ENCODE measurements at places on chromosomes 4 and X.

- no peak for DNase-seq
These were observed 122.6 kb upstream of the PLAC1 start for GRCh38 chrX:134780908-134781307.

- no peak for DNase-seq
These were observed 139.2 kb upstream of the AADAT start for GRCh38 chr4:170229006-170229405.

GRCh38 chr4:162392946-162393345 is 229.1 kb upstream of the FSTL5 start:
- no peak for DNase-seq

- DNase-seq: no peak
These were observed 52.7 kb upstream of the ZCCHC13 start for GRCh38 chrX:74251006-74251930.

DNA sequence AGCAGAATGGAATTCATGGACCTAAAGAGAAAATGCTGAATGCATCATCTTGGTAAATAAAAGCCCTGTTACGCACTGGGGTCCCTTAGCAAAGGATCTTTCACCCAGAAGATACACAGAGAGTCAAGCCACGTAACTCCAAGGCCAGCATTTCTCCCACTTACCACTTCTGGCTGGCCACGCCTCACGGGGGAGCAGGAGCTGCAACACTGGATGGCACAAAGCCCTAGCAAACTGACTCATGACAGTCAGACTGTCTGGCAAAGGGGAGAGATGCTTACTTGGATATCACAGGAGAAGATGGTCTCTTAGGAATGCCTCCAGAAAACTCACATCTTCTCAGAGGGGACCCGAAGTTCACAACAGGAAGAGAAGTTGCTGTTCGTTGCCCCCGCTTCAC is 51.4 kb upstream of the BCLAF3 start:
- DNase-seq: no peak

DNA sequence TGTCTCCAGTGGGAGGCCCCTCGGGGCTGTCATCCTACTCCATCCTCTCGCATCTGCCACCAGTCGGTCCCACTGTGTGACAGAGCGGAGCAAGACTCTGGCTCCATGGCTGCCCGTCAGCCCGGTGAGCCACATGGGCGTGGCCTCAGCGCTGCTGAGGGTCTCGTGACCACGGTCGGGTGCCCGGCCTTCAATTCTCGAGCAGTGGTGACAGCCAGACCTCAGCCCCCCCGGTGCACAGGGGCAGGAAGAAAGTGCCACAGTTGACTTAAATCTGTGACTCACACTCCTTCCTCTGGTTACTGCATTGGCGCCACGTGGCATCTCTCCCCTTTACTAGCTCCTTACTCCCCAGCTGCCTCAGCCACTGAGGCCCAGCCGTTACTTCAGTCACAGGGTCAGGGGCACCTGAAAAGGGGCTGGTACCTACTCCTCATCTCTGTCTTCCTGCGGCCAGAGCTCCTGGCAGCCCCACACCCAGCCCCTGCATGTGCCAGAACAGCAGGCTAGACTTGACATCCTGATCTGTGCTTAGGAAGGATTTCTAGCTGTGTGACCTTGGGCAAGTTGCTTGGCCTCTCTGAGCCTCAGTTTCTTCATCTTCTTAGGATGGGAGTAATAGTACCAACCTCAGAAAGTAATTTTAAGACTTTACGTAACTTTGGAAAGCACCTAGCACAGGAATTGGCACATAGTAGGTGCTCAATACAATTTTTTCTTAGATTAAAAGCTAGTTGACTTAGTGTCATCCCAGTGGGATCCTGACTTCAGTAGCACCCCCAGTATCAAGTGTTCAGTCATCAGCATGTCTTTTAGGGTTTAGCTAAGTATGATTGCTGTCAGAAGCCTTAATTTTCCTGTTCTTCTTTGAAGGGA is 66.1 kb downstream of the TNIP2 start:
- DNase-seq: no peak

DNA sequence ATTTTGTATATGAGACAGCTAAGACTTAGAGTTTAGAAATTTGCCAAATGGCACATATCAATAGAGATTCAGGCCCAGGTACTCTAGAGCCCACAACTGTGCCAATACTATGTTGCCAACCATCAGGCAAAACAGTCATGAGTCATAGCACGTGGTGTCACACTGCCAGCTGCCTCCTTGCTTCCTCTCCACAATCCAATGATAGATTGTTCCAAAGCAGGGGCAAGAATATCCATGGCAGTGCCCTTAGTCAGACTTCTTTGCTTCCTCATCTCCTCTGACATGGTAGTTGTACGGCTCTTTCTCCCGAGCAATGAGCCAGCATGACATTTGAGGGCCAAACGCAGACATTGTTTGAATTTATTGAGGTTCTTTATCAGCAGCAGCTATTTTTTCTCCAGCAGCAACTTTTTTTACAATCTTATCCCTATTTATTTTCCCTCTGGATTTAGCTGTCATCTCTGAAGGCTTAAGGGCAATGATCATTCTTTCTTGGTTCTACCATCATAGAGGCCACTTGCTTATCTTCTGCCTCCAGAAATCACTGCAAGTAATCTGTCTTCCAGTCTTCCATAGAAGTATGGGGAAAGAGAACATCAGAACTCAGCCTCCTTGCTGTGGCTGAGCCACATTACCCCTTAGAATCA is 169.7 kb downstream of the COL4A6 start:
- peak; percentile 13 for DNase-seq

DNA sequence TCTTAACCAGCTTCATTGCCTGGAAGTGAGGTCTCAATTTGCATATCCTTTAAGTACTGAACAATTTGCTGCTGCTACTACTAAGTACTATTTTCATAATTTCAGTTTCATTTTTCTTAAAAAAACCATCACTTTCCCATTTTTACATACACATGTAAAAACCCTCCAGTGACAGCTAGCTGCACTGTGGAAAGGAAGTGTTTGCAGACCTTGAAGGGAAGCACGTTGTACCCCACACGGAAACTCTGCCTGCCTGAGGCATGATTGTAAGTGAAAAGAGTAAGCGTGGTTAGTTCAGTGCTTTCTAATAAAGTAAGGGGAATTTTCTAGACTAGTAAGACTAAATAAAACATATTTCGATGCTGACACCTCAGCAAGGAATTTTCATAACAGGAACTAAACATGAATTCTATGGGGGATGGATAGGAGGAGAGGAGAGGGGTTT is 103.6 kb downstream of the RAPGEF2 start:
- no peak for DNase-seq

DNA sequence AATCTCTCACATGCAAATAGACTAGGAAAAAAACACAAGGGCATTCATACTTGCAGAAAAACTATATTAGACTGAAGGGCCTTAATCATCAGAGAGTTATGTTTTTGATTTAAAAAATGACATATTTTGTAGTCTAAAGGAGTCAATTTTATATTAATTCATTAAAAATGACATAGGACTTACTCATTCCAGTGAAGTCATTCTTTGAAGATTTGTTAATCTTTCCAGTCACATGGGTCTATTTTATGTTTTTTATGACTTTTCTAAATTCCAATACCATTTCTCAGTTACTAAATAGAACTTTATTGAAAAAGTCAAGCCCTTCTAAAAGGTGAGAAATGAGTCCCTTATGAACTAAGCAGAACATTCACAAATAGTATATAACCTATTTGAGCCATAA is 743.8 kb upstream of the INTU start:
- DNase-seq: no peak

DNA sequence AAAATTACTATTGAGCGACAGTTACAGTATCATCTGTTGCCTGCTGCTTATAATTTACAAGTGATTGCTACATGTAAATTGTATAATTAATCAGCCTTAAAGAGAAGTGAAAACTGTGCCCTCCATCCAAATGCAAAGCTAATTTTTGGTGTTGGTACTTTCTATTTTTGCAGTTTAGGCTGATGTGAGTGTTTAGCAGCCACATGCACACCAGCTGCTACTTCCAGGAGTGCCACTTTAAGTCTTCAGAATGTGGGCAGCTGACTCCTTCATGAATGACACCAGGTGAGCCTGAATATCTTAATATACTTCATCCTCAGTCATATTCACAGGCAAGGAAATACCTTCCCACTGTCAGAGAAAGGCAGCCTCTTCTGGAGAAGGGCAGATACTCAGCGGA is 149.8 kb upstream of the RASGEF1B start:
- no peak for DNase-seq

DNA sequence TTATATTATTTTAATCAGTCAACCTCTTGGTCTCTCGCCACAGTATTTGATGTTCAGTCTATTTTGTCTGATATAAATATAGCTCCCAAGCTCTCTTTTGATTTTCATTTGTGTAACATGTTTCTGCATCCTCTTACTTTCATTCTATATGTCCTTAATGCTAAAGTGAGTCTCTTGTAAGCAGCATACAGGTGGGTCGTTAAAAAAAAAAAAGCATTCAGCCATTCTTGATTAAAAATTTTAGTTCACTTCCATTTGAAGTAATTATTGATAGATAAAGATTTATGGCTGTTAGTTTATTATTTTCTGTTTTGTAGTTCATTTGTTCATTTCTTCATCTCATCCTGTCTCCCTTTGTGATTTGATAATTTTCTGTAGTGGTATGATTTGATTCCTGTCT is 229.1 kb downstream of the GUCY2F start:
- DNase-seq: no peak

DNA sequence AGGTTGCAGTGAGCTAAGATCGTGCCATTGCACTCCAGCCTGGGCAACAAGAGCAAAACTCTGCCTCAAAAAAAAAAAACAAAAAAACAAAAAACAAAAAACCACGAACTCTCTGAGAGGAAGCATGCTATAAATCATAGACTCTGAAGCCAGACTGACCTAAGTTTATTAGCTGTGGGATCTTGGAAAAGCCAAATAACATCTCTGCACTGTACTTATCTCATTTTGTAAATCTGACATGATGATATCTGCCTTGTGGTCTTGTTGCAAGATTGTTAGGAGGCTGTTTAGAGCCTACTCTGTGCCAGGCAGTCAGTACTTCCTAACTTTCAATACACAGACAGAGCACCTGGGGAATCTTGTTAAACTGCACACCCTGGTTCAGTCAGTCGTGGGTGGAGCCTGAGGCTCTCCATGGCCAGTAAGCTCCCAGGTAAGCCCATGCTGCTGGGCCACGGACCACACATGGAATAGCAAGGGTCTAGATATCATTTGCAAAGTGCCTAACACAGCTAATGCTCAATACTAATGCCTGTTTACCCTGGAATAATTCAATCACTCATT is 107.6 kb upstream of the SMIM10 start:
- no peak for DNase-seq

DNA sequence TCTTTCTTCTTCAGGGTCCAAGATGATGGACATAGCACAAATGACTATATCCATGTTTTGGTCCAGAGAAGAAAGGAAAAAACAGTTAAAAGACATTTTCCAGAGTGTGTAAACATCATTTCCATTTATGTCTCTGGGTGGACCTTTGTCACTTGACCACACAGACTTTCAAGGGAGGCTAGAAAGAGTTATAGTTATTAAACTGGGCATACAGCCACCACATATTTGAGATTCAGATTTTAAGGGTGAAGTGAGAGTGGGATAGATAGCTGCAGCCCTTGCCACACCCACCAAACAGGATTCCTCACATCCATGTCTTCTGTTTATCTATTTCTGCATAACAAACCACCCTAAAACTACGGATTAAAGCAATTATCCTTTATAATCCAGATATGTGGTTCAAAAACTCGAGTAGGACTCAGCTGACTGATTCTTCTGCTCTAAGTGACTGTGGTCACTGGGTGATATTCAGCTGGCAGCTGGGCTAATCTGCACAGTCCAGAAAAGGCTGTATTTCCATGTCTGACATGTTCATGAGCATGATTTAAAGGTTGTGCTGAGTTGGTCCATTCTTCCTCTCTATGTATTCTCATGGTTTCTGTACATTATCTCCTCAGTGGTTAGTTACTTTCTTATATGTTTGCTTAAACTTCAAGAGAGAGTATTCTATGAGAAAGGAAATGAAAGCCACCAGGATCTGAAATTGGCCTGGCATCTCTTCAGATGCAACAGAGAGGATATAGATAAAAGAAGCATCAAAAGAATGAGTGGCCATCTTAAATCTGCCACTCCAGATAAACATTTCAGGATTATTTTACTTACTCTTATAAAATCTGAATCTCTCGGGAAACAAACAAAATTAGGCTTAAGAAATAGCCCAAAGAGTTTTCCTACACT is 459.8 kb upstream of the CTSO start:
- no peak for DNase-seq

DNA sequence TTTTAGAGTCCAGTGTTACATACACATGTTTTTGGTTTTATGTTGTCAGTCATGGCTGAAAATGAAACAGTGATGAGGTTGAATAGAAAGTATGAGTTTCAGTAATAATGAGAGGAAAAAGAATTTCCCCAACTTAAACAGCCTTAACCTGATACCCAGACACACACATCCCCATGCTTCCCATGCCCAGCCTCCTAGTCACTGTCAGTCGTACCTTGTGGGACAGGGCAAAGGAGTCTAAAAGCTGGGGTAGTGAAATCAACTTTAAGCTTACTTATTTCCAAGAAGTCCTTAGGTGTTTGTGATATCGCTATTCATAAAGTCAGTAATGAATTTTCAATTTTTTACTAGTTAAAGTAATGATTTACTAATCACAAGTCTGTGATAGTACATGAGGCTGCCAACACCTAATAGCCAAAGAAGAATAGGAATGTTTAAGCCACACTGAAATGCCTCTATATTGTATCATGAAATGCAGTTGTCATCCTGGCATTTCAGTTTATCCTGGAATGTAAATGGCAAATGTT is 24.3 kb upstream of the GPR34 start:
- no peak for DNase-seq
